Activated CD8-positive, alpha-beta memory T cell treated with anti-CD3 and anti-CD28 coated beads for 4 hours (primary cell): ENCODE measurements at places on chromosomes 7 and 10.

DNA sequence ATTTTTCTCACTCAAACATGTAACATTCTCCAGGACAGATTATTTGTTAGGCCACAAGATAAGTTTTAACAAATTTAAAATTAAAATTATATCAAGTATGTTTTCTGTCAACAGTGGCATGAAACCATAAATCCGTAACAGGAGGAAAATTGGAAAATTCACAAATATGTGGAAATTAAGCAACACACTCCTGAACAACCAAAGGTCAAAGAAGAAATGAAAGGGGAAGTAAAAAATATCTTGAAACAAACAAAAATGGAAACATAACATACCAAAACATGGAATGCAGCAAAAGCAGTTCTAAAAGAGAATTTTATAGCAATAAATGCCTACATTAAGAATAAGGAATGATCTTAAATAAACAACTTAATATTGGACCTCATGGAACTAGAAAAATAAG, 147.3 kb downstream of the ZEB1 start:
- no peak for DNase-seq

DNA sequence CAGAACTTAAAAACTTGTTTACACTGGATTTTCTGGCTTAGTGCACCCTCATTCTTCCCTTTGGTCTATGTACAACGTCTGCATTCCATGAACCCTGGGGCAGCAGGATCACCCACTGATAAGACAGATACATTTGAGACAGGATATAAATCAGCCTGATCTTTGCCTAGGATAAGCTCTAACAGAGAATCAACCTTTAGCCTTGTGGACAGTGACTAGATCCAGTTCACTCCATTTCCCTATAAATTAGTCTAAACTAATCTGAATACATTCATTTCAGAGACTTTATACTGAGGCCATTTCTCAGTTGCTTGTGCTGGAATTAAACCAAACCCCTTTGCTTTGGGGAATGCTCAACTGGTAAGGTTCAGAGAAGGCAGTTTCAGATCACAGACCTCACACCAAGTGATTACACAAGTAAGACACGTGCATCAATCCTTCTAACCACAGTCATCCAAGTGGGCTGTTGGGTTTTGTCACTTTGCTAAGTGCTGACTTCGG, 639.8 kb upstream of the FZD8 start:
- DNase-seq, result no peak

DNA sequence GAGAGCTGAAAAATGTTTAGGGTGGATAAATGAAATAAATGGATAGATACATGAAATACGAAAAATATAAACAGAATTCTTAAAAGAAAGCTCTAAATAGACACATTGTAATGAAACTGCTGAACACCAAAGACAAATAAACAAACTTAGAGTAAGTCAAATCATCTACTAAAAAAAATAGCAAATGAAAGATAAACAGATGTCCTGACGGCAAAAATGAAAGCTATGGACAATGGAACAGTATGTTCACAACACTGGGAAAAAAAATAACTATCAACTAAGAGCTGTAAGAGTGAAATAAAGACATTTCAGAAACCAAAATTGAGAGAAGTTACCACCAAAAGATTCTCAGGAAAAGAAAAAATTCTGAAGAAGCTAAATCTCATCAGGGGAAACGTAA, 106.1 kb downstream of the SGMS1 start:
- no peak for DNase-seq

DNA sequence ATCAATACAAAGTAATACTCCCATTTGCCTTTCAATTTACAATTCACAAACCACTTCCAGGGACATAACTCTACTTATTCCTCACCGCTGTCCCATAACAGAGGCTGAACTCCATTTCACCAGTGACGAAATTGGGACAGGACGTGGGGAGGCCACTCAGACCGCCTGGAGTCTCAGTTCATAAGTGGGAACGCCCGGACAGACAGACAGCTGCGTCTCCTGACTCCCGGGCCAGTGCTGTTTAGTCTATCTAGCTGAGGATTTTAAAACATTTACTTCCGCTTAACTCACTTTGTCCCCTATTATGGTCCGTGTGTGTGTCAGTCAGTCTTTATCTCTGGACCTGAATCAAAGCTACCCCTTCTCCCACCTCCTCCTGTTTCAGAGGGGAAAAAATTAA, 67.4 kb upstream of the ZNF438 start:
- no peak for DNase-seq

DNA sequence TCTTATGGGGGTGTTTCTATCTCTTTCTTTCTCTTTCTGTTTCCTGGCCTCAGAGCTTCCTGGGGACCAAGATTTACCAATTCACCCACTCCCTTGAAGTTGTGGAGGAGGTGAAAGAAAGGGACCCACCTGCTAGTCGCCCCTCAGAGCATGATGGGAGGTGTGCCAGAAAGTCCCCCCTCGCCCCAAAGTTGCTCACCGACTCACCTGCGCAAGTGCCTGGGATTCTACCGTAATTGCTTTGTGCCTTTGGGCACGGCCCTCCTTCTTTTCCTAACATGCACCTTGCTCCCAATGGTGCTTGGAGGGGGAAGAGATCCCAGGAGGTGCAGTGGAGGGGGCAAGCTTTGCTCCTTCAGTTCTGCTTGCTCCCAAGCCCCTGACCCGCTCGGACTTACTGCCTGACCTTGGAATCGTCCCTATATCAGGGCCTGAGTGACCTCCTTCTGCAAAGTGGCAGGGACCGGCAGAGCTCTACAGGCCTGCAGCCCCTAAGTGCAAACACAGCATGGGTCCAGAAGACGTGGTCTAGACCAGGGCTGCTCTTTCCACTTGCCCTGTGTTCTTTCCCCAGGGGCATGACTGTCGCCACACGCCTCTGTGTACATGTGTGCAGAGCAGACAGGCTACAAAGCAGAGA, 12.2 kb downstream of the AQP1 start:
- no peak for DNase-seq
